ENCODE measurements at places on chromosomes 1 and 21.
A peak's percentile ranks its signal among the peaks of the same experiment; 100 is the strongest.

DNA sequence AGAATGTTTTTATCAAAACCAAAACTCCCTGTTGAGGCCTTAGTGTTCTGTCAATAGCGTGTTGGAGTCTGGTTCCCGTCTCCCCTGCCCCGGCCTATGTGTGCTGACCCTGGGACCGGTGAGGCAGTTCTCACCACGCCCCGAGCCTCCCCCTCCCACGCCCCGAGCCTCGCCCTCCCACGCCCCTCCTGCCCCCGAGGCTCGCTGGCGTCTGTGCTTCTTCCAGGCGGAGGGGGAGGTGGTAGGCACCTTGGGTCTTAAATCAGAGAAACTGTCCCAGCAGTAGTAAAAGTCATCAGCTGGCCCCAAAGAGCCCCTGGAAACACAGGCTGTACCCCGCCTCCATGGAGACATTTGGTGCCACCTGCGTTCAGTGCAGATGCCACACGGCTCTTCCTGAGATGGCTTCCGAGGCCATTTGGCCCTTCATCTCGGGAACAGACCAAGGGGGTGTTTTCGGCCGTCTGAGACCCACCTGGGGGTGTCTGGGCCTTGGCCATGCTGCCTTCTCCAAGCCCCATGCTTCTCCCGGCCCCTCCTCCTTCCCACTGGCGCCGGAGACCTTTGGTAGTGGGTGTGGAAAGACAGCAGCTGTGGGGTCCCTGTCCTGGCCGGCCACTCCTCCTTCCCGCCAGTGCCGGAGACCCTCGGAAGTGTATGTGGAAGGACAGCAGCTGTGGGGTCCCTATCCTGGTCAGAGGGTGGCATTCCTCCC, 44.7 kb downstream of the SKI start:
- no peak for DNase-seq

GRCh38 chr1:67830226-67830625, 3.0 kb downstream of the GNG12 start:
- peak; percentile 44 for DNase-seq

DNA sequence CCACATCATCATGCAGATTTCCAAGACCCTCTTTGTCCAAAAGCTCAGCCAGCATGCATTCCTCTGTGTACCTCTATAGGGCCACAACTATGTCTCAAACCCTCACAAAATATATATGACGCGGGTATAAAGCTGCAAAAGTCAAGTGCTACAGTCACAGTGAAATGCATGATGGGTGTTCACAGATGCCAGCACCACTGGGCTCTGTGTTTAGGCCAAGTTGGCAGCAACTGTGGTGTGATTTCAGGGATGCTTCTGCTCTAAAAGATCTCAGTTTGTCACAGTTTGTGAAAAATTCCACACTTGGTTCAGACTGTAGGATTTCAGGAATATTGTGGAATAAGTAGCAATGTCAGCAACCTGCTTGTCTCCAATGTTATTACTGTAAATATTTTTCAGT, 23.9 kb upstream of the SELP start:
- DNase-seq, result no peak

DNA sequence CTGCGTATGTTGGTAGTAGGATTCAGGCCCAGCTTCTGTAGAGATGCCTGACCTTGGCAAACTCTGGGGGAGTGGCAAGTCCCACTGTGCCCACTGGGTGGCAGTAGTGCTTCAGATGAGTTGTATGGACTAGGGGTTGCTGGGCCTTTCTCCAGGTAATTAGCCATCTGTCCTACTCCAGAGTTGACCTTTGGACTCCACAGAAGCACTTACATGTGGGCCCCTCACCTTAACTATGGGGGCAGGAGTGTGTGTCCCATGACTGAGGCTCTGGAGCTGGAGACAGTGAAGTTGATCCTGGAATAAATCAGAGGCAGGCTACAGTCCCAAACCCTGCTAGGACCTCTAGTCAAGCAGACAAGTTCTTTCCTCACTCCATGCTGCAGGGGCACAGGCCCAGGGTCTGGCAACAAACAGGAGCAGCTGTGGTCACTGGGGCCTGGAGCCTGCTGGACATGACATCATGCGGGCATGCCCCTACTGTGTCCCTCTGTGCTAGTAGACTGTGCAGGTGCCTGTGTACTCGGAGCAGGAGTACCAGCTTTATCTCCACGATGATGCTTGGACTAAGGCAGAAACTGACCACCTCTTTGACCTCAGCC, 4.6 kb downstream of the DMAP1 start:
- peak; percentile 56 for DNase-seq

- DNase-seq, result peak; percentile 19
Observed at GRCh38 chr1:28507247-28507645, 1.4 kb downstream of the RCC1 start.

DNA sequence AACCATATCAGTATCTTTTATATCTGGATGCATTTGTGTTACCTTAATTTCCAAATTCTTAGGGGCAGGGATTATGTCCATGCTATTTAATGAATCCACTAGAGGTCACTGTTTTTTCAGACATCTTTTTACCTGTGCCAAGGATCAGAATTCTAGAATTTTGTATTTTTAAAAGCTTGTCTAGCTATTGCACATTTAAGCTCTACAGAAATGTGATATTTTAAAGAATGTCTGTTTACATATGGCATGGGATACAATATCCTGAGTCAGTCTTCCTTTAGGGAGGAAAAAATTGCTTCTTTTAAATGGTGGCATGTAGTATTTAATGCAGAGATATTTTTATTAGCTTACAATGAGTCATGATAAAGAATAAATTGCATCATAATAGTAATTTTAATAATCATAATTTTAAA, 11.3 kb downstream of the RPAP2 start:
- DNase-seq, result peak; percentile 10

DNA sequence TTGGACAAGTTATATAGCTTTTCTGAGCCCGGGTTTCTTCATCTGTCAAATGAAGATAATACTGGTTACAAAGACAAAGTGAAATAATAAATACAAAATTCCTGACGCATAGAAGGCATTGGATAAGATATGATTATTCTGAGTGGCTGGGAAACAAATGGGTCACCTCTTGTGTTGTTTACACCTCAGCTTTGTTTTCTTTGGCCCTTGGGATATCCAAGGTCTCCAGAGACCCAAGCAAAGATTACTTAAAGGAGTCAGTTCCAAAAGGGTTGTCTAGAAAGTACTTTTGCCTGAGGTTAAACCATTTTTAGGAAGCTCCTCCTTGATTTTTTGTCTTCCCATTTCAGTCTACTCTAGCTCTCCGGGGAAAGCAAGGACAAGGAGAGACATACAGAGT, 9.7 kb downstream of the KHDRBS1 start:
- DNase-seq, result no peak
